ENCODE measurements at places on chromosomes 16 and 17.

GRCh38 chr17:38342886-38343607 lies 709 bp downstream of the GPR179 start:
- no peak for DNase-seq

- DNase-seq = no peak
These were observed 64.4 kb upstream of the LRRC37A3 start for GRCh38 chr17:64983708-64984107.

DNA sequence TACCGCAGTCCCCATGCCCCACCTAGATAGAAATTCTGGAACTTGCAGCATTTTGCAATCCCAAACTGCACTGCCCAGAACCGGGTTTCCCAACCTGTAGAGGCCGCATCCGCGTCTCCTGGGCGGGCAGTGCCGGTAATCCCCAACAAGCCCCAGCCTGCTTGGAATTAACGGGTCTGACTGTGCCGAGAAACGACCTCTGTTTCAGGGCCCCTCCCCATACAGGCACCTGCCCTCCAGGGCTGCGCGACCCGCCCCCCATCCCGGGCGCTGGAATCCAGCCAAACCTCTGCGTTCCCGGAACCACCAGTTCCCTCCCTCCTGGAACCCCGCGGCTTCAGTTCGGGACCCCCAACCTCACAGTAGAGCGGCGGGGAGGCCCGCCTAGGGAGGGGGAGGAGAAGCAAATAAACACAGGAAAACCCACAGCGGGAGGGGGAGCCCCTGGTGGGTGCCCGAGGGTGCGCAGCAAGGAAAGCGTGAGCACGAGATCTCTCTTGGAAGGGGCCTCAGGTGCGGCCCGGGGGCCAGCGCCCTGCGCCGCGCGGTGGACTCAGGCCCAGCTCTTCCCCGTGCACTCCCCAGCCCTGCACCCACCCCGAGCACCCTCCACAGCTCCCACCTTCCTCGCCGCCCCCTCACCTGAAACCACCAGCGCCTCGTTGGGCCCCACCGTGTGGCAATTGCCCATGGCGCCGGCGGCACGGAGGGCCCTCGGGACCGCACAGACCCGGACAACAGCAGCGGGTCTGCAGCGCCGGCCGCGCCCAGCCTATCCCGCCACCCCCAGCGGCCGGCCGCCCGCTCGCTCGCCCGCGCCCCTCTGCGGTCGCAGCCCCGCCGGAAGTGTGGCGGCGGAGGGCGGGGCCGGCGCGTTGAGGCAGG lies at the start of gene FLOT2:
FLOT2 (minus strand) TSS at position 850 of the 885 bp plus-strand sequence; CDS start at position 691, 159 bp downstream.
- peak; percentile 7 for DNase-seq

DNA sequence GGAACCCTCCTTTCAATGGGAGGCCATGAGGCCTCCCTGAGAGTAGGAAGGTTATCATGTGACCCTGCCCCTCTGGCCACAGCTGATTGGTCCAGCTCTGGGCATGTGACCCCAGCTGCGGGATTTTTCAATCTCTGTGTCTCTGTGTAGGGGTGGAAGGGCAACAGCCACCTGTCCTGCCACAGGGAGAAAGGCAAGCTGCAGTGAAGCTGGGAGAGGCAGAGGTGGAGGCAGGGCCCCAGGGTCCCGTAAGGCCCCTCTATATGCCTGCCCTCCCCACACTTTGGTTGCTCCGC lies 10.9 kb downstream of the DNAAF8 start:
- DNase-seq = no peak

- peak; percentile 80 for DNase-seq
These were observed at the start of gene ZNF771 for GRCh38 chr16:30407102-30407803. ZNF771 (plus strand) TSS chr16:30407606; CDS start chr16:30408054, 448 bp downstream.

DNA sequence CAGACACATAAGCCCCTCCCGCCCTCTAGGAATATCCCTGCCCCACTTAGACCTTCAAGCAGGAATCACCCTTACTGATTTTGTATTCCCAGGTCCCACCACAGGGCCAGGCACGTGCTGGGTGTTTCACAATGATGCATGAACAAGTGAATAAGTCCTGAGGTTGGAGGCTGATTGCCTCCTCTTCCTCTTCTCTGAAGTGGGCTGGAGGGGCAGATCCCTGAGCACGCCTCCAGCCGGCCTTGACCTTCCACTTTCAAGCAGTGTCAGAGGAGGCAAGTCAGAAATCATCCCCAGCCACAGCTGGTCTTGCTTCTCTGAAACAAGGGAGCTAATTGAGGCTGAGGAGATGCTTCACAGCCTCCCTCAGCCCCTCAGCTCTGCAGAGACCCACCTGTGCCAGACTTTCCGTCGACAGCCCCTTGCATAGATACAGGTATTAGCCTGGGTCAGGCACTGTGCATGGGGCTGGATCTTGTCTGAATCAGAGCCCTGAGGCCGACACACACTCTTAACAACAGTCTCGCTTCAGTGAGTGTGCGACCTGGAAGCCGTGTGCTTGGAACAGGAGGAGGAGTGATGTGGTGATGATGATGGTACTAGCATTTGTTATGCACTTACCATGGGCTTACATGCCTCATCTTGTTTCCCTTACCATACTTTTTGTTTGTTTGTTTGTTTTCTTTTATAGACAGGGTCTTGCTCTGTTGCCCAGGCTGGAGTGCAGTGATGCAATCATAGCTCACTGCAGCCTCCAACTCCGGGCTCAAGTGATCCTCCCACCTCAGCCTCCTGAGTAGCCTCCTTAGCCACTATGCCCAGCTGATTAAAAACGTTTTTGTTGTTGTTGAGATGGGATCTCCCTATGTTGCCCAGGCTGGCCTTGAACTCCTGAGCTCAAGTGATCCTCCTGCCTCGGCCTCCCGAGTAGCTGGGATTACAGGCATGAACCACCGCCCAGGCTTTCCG lies 15.0 kb downstream of the MRM1 start:
- no peak for DNase-seq
